Osteocyte (in vitro differentiated cells): ENCODE measurements at places on chromosomes 5 and 9. TPM values are rescaled to one million over a fixed set of nuclear protein-coding genes. Genes with fewer than 3 reads are reported as not detected.

The DMRT3 gene
- total RNA-seq: not detected in 2 replicates

The PNPLA7 gene
- total RNA-seq: 7.1 and 7.2 TPM in 2 replicates

The SLC36A3 gene
- not detected in 2 replicates for total RNA-seq

The CD274 gene
- 0.31 and 0.43 TPM in 2 replicates for total RNA-seq

The FRMD3 gene
- 0.29 and 0.35 TPM in 2 replicates for total RNA-seq

The SHOC1 gene
- not detected in 2 replicates for total RNA-seq

The OR1L8 gene
- not detected in 2 replicates for total RNA-seq

The EPB41L4B gene
- total RNA-seq: 17.3 and 19.3 TPM in 2 replicates

The TMC1 gene
- total RNA-seq: not detected in 2 replicates

The PRELID2 gene
- 4.7 and 6.0 TPM in 2 replicates for total RNA-seq

The KIF12 gene
- total RNA-seq: 0.47 and 0.64 TPM in 2 replicates

The LCN2 gene
- total RNA-seq: not detected in 2 replicates

The FAM120A gene
- total RNA-seq: 93.1 and 95.9 TPM in 2 replicates

The CCL27 gene
- 0.78 and 1.1 TPM in 2 replicates for total RNA-seq

The ORM2 gene
- not detected in 2 replicates for total RNA-seq

The ZDHHC21 gene
- 9.3 and 9.5 TPM in 2 replicates for total RNA-seq

The P4HA2 gene
- 104 and 117 TPM in 2 replicates for total RNA-seq
